ENCODE measurements at places on chromosomes 4 and X.

DNA sequence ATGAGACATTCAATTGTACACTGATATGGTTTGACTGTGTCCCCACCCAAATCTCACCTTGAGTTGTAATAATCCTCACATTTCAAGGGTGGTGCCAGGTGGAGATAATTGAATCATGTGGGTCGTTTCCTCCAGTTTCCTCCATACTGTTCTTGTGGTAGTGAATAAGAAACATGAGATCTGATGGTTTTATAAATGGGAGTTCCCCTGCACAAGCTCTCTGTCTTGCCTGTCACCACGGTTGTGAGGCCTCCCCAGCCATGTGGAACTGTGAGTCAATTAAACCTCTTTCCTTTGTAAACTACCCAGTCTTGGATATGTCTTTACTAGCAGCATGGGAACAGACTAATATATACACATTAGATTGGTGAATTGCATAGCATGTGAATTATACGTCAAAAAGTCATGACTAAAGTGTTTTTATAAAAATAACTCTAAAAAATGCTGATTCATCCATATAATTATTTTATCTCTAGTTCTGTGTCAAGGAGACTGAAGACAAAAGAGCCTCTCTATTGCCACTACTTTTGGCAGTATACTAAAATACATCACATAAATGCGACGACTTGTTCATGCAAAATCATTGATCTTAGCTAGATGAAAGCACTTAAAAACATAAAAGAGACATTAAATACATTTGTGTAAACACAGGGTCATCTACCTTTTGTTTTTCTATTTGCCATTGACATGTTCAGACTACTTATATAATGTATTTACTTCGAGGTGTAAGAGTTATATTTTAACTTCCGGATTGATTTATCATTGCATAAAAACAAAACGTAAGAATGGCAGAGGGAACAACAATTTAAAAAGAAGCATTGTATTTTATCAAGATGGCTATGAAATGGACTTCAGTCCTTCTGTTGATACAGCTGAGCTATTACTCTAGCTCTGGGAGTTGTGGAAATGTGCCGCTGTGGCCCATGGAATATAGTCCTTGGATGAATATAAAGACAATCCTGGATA, 50.1 kb downstream of the YTHDC1 start:
- DNase-seq: no peak

DNA sequence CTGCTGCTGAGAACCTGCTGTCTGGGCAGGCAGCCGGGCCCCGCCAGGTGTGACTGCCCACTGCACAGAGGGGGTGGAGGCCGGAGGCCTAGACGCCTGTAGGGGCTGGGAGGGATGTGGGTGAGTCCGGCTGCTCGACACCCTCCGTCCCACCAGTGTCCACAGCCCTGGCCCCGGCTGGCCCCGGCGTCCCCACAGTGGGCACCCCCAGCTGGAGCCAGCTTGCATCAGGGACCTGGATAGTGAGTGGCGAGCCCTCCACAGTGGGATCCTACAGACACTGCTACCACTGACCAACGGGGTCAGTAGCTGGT, 34.7 kb upstream of the SPON2 start:
- no peak for DNase-seq

GRCh38 chrX:19293606-19294325, 50.0 kb upstream of the PDHA1 start:
- no peak for DNase-seq

DNA sequence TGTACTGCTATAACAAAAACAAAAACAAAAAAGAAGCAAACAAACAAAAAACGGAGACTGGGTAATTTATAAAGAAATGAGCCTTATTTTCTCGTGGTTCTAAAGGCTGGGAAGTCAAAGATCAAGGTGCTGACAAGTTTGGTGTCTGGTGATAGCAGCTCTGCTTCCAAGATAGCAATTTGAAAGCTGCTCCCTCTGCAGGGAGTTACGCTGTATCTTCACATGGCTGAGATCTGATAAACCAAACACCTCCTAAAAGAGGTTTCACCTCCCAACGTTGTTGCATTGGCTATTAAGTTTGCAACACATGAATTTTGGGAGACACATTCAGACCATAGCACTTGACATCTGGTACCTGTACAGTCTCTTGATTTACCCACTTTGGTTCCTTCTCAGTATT, 854.2 kb downstream of the CENPC start:
- no peak for DNase-seq

GRCh38 chr4:107721436-107722100, 1.5 kb upstream of the PAPSS1 start:
- no peak for DNase-seq

DNA sequence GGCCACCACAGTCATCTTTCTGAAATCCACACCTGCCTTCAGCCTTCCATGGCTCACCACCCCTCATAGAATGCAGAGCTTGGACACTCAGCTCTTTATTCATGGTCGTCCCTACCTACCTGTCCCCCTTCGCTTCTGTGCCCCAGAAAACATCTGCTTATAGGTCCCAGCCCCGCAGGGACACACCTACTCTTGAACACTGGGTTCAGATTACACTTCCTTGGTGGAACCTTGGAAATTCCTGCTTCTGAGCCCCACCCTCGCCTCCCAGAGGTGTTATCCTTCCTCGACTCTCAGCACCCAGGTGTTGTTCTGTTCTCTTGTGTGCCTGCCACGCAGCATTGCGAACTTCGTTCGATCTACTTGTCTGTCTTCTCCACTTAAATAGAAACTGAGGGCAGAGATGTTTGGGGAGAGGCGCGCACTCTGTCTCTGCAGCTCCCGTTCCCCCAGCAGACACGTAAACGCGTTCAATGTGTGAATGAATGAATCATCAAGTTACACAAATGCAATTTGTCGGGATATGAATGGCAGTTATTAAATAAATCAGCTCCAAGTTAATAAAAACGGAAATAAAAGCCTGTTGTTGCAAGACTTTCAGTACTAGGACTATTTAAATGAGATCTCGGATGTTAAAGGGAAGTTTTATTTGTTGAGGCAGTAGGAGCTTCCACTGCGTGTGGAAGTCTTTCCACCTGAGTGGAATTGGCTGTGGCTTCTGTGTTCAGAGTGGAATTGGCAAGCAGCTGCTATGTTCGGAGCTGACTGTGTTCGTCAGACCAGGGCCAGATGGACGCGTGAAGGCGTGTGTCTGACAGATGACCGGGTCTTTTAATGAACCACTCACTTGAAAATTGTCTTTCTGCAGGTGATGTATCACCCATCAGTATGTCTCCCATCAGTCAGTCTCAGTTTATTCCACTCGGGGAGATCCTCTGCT, 95.6 kb downstream of the STOX2 start:
- no peak for DNase-seq

- DNase-seq: no peak
These were observed 12.7 kb downstream of the MAD2L1 start for GRCh38 chr4:120053911-120054310.

Measured in ACHN (cell line).